Karpas-422 (cell line): ENCODE measurements at places on chromosomes 6 and 20.

DNA sequence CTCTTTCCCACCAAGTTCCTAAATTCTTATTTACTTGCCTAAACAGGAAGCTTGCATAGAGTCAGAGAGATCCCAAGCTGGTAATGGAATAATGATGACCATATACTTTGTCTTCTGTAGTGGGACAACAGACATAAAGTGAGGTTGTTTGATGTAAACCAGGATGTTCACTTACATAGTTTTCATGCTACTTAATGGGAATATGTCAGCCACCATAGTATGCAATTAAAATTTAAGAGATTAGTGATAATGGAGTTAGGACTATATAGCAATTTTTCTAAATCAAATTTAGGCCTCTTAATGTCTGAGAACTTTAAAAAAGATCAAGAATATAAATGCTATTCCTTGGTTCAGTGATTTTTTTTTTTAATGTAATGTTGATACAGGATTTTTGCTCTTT is 180.6 kb downstream of the BCKDHB start:
- DNase-seq: no peak

DNA sequence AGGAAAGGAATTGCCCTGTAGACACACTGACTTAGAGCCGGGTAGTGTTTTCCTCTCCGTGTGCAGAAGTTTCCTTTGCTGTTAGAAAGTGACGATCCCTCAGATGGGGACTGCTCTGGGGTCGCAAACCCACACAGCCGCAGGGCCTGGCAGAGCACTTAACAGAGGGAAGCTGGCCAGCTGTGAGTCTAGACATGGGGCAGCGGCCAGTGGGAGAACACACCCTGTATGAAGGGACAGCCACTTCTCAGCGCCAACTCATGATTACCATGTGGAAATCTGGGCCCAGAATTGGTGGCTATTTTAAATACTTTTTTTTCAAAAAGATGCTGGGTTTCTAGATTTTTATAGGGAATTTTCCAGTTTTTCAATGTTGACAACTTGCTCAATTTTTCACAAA is 39.4 kb downstream of the SLC9A8 start:
- no peak for DNase-seq

DNA sequence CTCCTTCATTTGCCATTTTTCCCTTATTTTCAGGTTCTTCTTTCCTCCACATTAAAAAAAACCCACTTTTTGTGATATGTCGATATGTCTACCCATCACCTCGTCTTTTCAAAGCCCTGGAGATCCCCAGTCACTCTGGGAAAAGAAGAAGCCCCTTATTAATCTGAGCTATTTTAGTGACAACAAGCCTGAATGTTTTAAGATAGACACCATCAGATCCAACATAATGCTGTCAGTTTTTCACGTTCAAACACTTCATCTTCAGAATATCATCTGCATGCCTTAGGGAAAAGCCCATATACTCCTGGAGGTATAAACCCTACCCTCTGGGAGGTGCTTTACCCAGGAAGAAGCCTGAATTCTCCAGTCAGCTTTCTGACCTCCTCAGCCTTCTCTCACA is 464.0 kb upstream of the CDH4 start:
- DNase-seq: no peak

DNA sequence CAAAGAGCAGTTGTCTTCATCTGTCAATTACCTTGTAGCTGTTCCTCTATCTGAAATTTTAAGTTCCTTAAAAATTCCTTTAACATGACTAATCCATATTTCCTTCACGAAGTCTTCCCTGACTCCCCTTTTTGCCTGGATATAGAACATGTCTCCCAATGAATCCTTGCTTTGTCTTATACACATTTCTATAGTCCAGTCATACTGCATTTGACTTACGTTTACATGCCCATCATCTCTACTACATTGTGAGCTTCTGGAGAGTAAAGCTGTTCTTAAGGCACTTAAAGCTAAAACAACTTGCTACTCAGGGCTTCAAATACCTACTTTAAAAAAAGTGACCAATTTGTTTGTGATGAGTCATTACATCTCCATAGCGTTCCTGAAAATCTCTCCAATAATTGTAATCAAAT is 4.9 kb downstream of the REV3L start:
- DNase-seq: peak; percentile 60

- no peak for DNase-seq
Observed at GRCh38 chr20:4637081-4637797, 84.5 kb upstream of the PRND start.

DNA sequence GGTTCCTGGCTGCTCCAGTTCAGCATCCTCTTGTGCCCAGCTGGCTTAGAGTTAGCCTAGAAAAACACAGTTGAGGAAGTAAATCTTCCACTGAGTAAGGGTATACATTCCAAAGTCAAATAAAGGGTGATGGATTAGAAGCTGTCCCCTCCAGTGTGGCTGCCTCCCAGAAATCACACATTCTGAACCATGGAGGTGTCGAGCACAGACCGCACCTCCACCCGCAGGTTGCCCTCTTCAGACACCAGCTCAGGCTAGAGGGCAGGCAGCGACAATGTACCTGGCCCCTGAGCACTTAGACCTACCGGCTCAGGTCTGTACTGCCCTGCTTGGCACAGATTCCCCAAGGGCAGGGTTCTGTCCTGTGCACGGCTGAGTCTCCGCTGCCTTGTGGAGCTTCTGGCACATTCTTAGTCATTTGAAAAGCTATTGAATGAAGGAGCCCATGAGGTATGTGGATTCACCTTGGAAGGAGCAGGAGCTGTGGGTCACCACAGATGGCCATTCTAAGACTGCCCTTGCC is 118.1 kb downstream of the FAM120B start:
- DNase-seq: no peak

DNA sequence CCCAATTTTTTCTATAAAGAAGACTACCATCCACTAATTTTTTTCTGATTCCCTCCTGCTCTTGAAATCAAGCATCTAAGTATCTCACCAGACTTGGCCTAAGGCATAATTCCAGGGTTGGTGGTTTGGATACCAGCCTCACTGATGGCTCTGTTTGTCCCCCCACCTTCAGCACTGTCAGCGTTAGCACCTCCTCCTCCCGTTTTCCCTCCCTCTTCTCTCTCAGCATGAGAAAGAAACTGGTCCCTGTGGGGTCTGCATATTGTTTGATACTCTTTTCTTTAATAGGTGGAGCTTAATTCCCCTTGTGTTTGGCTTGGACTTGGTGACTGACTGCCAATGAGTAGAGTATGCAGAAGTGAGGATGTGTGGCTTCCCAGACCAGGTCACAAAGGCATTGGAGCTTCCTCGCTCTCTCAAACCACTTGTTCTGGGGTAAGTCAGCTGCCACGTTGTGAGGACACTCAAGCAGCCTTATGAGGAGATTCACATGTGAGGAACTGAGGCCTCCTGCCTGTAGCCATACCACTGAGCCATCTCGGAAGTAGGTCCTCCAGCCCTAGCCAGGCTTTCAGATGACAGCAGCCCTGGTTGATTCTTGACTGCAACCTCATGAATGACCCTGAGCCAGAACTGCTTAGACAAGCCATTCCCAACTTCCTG is 65.2 kb downstream of the RIOK1 start:
- no peak for DNase-seq

- DNase-seq: no peak
Observed at GRCh38 chr20:58760856-58761255, 68.3 kb downstream of the NPEPL1 start.
